ENCODE measurements at places on chromosomes 13 and 19.
A peak's percentile ranks its signal among the peaks of the same experiment; 100 is the strongest.

- DNase-seq = peak; percentile 11
These were observed 4.5 kb upstream of the EPSTI1 start for GRCh38 chr13:42996584-42996983.

DNA sequence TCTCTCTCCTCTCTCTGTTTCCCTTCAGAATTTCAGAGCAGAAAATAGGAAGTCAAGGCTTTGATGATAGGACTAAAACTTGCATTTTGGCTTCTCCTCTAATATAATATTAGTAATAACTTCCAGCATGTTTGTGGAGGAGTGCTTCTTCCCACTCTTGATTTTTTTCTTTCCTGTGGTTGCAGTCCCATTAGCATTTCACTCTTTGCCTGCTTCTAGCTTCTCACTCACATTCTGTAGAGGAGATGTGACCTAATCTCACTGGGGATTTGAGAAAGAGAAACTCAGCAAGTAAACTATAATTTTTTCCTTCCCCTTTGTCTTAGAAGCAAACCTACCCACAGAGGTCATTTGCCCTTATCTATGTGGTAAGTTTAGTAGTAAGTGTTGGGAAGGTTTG lies 169.4 kb upstream of the HTR2A start:
- no peak for DNase-seq

DNA sequence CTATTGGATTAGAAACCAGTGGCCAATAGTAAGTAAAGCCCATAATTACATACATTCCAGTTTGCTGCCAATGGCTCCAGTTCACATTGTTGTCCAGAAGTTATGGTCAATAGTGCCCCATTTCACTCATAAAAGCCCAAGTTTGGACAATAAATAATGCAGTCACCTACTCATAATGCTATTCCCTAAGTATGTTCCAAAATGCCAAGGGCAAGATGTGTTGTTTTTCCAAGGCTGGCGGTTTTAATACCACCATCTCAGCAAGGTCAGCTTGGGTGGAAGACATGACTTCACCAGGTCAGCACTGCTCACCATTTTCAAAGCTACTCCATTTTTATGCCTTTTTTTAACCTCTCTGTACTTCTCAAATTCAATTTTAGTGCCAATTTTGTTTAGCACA lies 32.7 kb downstream of the KCTD12 start:
- DNase-seq = no peak

DNA sequence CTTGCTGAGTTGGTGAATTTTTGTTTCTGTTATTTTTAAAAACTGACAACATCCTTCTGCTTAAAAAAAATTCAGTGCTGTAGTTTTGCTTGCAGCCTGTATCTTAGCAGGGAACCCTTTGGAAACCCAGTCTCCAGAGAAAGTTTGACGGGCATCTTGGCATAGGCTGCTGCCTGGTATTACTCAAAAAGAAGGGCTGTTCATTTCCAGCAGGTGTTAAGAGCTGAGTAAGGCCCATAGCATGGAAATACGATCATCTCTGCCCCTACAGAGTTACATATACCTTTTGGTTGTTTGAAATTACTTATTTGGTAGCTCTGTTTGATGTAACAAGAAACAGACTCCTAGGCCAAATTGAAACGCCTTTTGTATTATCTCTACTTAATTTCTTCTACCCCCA lies 41.5 kb downstream of the URI1 start:
- DNase-seq = no peak

DNA sequence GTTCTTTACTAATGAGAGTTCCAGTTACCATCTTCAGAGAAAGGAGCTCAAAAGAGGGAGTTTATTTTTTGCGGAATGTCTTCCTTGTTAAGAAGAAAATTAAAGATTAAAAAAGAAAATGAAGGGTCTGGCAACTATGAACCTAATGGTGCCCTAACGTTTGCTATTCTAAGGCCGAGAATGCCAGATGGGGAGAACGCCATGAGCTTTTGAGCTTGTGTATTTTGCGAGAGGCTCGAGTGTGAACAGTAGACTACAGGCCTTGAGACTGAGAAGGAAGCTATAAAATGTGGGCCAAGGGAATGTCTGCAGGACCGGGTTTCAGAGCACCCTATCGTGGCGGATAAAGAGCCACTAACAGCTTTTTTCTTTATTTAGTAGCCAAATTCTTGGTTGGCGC lies 6.7 kb downstream of the FGF14 start:
- DNase-seq = no peak

- peak; percentile 58 for DNase-seq
These were observed 19.0 kb upstream of the GPI start for GRCh38 chr19:34345947-34346351.

DNA sequence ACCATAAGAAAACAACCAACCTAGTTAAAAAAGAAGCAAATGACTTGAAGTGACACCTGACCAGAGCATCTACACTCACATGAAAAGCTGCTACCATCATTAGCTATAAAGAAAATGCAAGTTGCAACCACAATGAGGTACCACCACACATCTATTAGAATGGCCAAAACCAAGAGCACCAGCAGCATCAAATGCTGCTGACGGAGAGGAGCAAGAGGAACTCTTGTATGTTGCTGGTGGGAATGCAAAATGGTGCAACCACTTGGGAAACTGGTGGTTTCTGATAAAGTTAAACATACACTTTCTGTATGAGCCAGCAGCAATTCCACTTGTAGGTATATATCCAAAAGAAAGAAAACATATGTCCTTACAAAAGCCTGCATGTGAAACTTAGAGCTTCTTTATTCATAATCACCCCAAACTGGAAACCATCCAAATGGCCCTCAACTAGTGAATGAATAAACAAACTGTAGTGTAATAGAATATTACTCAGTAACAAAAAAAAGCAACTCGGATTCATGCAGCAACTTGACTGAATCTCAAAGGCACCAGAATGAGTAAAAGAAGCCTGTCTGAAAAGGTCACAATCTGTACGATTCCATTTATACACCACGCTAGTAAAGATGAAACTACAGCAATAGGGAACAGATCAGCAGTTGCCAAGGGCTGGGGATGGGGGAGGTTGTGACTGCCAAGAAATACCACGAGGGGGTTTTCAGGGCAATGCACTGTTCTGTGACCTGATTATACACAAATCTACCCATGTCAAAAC lies 60.9 kb upstream of the RANBP3 start:
- DNase-seq = no peak

- no peak for DNase-seq
These were observed 364.7 kb downstream of the ENOX1 start for GRCh38 chr13:43422116-43422515.

DNA sequence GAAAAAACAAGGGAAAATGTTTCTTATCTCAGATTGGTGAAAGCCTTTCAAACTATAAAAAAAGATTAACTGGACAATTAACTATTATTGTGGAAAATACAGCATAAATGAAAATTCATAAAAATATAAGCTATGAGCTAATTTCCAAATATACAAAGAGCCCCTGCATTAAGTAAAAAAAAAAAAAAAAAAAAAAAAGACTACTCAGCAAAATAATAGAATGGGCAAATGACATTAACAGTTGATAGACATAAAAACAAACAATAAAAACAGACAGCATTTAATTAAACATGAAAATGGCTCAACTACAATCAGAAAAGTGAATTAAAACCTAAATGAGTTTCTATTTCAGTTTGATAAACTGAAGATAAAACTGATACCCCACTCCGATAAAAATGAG lies 77.5 kb downstream of the RBM26 start:
- no peak for DNase-seq

GRCh38 chr19:11506101-11506555 lies 489 bp upstream of the ZNF653 start:
- DNase-seq = no peak

DNA sequence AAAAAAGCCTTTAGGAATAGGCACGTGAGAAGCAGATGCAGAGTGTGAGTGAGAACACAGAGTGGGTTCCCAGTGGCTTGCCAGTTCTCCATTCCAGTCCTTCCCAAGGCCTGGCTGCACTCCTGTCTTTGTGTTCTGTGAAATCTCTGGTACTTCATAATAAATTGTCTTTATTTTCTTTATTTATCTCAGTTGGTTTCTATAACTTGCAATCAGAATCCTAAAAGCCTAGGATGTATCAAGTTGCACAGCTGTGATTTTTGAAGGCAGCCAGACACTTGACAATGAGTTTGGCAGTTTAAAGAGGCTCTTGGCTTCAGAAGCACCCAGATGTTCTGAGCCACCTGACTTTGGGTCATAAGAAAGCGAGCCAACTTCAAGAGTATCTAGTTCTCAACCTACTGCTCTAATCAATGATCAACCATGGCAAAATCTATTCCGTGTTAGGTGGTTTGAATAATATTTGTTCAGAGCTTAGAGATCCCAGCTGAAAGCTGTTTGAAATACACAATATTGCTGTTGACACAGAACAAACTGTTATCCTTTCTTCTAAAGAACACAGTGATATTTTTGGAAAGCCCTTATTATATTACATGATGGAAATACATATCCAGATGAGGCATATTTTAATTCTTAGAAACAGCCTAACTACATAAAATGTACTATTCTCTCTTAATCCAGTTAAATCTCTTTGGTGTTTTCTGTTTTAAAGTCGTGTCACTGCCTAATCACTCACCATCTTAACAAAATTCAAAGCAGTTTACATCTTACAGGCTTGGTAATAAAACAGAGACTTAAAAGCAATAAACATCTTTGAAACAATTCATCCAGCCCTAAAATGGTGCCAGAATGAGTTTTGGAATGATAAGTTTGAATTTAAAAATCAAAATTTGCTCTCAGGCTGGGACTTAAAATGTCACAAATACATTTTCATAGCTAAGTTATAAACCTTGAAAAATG lies 483.0 kb upstream of the NBEA start:
- DNase-seq = no peak

- no peak for DNase-seq
These were observed 226.1 kb downstream of the RFC3 start for GRCh38 chr13:34044041-34044440.

DNA sequence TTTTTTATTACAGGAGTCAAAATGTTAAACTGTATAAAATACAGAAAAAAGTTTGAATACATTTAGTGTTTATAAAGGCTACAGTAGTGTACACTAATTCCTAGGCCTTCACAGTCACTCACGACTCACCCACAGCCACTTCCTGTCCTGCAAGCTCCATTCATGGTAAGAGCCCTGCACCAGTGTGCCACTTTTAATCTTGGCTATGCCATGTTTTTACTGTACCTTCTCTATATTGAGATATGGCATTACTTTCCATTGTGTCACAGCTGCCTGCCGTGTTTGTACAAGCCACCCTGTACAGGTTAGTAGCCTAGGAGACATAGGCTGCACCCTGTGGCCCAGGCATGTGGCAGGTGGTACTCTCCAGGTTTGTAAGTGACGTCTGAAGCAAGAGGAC lies 32.1 kb downstream of the C1QTNF9 start:
- no peak for DNase-seq

DNA sequence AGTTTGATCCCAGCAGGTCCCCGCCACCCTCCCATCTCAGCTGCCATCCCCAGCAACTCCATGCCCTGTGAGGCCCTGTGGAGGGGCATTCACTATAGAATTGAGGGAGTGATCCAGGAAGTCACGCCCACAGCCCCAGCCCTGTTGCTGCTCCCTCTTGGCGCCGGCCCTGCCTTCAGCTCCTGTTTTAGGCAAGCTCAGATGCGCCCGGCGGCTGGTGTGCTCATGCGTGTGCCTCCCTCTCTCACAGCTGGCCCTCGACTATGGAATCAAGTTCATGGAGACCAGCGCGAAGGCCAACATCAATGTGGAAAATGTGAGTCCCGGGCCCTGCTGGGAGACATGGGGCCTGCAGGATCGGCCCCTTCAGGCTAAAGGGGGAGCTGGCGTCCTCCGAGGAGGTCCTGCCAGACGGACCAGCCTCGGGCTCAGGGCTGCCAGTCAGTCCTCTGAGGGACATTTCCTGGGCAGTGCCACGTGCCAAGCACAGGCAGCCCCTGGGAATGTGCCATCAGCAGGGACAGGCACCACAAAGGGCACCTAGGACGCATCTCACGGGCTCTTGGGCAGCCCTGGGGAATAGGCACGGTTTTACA lies 15.6 kb upstream of the HSH2D start:
- DNase-seq = no peak

- peak; percentile 12 for DNase-seq
These were observed 73.9 kb upstream of the SLC10A2 start for GRCh38 chr13:103140001-103140671.

GRCh38 chr13:31518645-31519044 lies 220.7 kb upstream of the RXFP2 start:
- no peak for DNase-seq

- no peak for DNase-seq
These were observed 158.7 kb downstream of the OXGR1 start for GRCh38 chr13:96835546-96835945.

GRCh38 chr13:97339019-97339987 lies 94.7 kb upstream of the RAP2A start:
- DNase-seq = no peak

DNA sequence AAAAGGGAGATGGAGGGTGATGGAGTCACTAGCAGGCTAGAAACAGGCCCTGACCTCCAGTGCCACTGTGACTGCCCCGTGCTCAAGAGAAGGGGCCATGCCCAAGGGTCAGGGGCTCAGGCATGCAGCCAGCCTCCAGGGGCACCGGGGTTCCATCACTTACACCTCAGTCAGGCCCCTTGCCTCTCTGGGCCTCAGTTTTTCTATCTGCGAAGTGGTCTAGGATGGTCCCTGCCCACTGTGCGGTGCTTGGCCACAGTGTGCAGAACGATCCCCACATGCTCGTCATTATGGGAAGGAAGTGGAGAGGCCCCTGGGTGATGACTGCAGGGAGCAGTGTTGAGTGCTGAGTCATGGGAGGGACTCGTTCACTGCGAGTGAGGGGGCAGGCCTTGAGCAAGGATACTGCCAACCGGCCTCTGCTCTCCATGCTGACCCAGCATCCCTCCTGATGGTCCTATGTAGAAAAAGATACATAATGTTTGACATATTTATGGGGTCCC lies 23.1 kb downstream of the TMED1 start:
- DNase-seq = peak; percentile 85

- DNase-seq = no peak
These were observed 574.4 kb upstream of the SLC10A2 start for GRCh38 chr13:103640606-103641005.

All from HL-60 (cell line).